ENCODE measurements at places on chromosomes 3 and 15. TPM values are rescaled to one million over a fixed set of nuclear protein-coding genes. Genes with fewer than 3 reads are reported as not detected.

GRCh38 chr3:85251766-85252165 lies 293.0 kb downstream of the CADM2 start:
- H3K4me3 ChIP-seq = no peak overlapping the region
- H3K36me3 ChIP-seq = no peaks in the 10 kb centered on the region
- DNase-seq = no peak
- no peaks in the 10 kb centered on the region for H3K4me1 ChIP-seq
- H3K27me3 ChIP-seq = no peaks in the 10 kb centered on the region

GRCh38 chr3:66889750-66890494 lies 108.2 kb upstream of the KBTBD8 start:
- H3K36me3 ChIP-seq = no peaks in the 10 kb centered on the region
- H3K4me1 ChIP-seq = no peaks in the 10 kb centered on the region
- no peak overlapping the region for H3K27ac ChIP-seq
- H3K27me3 ChIP-seq = no peaks in the 10 kb centered on the region
- no peak overlapping the region for H3K4me3 ChIP-seq

DNA sequence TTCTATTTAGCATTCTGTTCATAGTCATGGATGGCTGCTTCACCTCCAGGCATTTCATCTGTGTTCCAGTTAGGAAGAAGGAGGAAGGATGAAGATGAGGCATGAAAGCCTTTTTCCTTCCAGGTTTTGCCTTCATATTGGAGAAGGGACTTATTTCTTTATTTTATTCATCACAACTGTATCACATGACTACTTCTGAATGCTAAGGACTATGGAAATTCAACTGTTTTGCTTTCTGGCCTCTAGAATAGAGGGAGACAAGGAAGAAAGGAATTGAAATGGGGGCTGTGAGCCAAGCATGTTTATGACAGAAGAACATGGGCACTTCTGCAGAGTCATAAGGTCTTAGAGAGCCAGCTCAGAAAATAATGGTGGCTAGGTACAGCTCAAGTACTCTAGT lies 10.4 kb downstream of the TMEM266 start:
- DNase-seq = no peak
- no peaks in the 10 kb centered on the region for H3K36me3 ChIP-seq
- no peaks in the 10 kb centered on the region for H3K27me3 ChIP-seq
- no peak overlapping the region for H3K4me3 ChIP-seq

DNA sequence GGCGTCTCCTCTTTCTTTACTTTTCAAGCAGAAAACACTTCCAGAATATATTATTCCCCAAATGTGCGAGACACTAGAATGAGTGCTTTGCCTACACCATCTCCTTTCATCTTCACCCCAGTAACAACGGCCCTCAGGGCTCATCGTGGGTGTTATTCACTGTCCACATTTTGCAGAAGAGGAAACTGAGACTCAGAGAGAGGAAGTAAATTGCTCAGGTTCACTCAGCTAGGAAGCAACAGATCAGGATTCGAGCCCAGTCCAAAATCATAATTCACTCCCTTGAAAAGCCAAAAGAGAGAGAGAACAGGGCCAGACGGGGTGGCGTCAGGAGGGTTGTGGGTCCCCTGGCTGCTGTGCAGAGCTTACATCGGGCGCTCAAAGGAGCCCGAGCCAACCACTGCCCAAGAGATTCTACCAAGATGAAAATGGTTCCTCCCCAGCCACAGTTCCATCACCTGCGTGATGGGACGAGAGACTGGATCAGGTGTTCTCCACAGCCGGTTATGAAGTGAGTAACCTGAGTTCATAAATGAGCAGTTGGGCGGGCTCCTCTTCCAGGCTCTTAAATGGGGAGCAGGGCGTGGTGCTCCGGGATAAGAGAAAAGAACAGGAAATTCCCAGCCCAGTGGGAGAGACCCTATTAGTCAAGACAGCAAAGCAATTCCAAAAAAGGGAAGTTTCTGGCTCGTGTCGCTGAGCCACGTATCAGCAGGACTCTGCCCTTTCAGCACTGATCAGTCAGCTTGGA lies 48.6 kb upstream of the FLNB start:
- H3K4me3 ChIP-seq = no peak overlapping the region
- peaks cover 19% of the 10 kb centered on the region for H3K4me1 ChIP-seq
- DNase-seq = peak; percentile 59
- no peaks in the 10 kb centered on the region for H3K36me3 ChIP-seq
- H3K27ac ChIP-seq = peak overlapping the region; percentile 65

DNA sequence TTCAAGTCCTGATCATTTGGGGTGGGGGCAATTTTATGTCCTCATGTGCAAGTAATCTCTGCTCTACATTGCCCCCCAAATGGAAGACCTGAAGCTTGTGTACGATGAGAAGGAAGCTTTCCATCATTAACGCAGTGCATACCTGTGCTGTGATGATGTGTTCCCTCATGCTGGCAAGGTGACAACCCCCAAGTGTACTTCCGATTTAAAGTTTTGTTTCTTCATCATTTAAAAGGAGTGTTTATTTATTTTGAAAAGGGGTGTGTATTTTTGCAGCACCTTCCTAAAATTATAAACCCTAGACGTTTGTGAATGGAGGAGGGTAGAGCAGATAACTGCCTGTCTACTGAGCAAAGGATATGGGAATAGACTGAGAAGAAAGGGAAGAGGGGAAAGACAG lies 45.3 kb downstream of the C2CD4A start:
- H3K27me3 ChIP-seq = no peaks in the 10 kb centered on the region
- H3K27ac ChIP-seq = no peak overlapping the region
- no peak overlapping the region for H3K4me3 ChIP-seq
- no peaks in the 10 kb centered on the region for H3K36me3 ChIP-seq

DNA sequence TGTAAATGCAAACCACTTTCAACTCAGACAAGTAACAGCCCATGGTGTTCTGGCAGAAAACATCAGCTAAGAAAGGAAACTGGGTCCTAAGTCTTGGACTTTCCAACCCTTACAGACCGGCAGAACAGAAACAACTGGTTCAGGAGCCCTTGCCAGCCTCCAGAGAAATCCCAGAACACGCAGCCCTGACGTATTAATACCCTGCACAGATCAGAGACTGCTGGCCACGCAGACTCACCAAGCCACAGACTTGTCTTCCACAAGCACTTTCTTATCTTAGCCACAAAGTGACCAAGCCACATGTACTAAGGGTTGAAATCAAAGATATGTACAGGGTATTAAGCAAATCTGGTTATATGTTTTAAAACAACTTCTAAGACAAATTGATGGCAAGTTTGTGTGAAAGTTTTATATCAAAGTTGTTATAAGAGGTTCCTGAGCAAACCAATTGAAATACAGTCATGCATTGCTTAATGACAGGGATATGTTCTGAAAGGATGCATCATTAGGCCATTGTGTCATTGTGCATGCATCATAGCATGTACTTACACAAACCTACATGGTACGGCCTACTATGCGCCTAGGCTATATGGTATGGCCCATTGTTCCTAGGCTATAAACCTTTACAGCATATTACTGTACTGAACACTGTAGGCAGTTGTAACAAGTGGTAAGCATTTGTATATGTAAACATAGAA lies 36.8 kb downstream of the BTD start:
- H3K4me3 ChIP-seq = no peak overlapping the region
- H3K27me3 ChIP-seq = no peaks in the 10 kb centered on the region
- DNase-seq = no peak
- H3K4me1 ChIP-seq = no peaks in the 10 kb centered on the region
- no peak overlapping the region for H3K27ac ChIP-seq

The MYRIP gene
- 2.9 TPM for total RNA-seq

GRCh38 chr3:103767635-103768034 lies 1332.8 kb downstream of the ZPLD1 start:
- DNase-seq = no peak
- no peaks in the 10 kb centered on the region for H3K4me1 ChIP-seq
- no peak overlapping the region for H3K4me3 ChIP-seq
- no peaks in the 10 kb centered on the region for H3K27me3 ChIP-seq

The CLDN1 gene
- total RNA-seq = 150 TPM

DNA sequence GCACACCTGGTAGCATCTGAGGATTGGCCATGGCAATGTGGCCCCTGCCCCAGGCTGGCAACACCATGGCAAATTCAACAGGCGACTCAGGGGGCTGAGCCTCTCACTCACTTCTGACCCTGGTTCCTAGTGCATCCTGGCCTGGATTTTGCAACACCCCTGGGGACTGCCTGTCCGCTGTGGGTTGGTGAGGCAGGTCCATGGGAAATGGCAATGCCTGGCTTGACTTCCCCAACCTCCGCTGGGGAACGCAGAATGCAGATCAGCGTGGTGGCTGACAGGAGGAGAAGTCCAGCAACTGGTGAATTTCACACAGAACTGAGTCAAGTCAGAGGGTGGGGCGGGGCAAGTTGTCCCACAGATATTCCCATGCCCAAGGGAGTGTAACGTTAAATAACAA lies 3.9 kb upstream of the PSTPIP1 start:
- H3K27ac ChIP-seq = no peak overlapping the region
- DNase-seq = no peak
- H3K27me3 ChIP-seq = no peaks in the 10 kb centered on the region

DNA sequence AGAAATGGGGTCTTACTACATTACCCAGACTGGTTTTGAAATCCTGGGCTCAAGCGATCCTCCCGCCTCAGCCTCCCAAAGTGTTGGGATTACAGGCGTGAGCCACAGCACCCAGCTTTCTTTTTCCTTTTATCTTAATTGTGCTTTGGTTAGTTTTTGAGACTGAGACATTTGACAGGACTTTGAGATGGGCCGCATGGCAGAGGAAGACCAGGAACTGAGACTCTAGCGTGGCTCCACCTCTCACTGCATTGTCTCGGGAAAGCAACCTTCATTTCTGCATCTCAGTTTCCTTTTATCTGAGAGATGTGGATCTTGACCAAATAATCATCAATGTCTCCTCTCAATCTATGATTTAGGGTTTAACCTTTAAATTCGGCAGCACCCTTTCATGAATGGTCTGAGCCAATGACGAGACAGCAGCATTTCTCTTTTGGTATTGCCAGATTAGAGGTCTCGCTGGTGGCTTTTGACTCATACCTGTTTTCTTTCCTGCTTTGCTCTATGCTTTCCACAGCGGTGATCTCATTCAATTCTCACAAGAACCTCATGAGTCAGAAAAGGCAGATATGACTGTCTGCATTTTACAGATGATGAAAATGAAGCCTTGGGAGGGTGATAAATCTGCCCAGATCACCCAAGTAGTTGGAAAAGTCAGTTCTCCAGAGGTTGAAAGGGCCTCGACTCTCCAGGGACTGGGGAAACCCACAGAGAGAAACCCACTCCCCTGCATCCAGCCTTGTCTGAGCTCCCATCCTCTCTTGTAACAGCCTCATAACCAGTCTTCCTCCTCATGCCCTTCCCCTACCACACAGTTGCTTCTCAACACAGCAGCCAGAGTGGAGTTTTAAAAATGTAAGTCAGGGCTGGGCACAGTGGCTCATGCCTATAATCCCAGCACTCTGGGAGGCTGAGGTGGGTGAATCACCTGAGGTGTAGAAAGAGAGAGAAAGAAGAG lies 84.8 kb upstream of the FOXB1 start:
- H3K4me1 ChIP-seq = no peaks in the 10 kb centered on the region
- no peaks in the 10 kb centered on the region for H3K36me3 ChIP-seq
- DNase-seq = no peak
- H3K27ac ChIP-seq = no peak overlapping the region
- H3K4me3 ChIP-seq = no peak overlapping the region

The SNTN gene
- not detected for total RNA-seq

The FSIP1 gene
- 0.63 TPM for total RNA-seq

The PIGX gene
- 31.0 TPM for total RNA-seq

The CLDN18 gene
- not detected for total RNA-seq

DNA sequence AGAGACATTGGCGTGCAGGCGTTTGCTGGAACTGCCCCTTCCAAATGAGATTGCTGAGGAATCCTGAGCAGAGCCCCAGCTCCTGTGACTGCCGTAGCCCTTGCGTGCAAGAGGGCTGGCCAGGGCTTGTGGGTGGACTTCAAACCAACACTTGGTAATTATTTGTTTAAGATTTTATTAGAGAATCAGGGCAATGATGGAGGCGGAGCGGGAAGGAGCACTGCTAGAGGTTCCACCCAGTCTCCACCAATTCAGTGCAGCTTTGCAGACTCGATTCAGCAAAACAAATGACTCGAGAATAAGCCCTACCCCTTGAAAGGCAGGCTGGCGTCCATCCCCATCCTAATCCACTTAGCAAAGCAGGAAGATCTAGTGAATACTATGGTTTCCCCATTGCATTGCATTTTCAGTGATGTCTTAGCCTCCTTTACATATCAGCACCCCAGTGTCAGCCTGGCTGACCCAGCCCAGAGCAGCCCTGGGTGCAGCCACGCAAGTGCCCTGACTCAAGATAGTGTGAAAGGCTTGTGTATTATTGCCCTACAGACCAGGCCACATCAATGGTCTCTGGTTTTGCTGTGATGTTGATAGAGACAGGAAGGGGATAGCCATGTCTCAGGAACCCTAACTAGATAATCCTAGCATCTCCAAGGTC lies 26.0 kb downstream of the GLDN start:
- H3K4me1 ChIP-seq = no peaks in the 10 kb centered on the region
- no peak overlapping the region for H3K27ac ChIP-seq
- no peak for DNase-seq
- no peak overlapping the region for H3K4me3 ChIP-seq
- H3K36me3 ChIP-seq = no peaks in the 10 kb centered on the region

- DNase-seq = no peak
- peak overlapping the region; percentile 24 for H3K27ac ChIP-seq
- H3K4me1 ChIP-seq = no peaks in the 10 kb centered on the region
- no peaks in the 10 kb centered on the region for H3K36me3 ChIP-seq
Measured at GRCh38 chr3:86965166-86965565, 25.8 kb downstream of the VGLL3 start.

- no peak for DNase-seq
- H3K4me3 ChIP-seq = no peak overlapping the region
- H3K36me3 ChIP-seq = no peaks in the 10 kb centered on the region
- no peaks in the 10 kb centered on the region for H3K27me3 ChIP-seq
Measured at GRCh38 chr3:66029443-66029842, 9.3 kb downstream of the MAGI1 start.

DNA sequence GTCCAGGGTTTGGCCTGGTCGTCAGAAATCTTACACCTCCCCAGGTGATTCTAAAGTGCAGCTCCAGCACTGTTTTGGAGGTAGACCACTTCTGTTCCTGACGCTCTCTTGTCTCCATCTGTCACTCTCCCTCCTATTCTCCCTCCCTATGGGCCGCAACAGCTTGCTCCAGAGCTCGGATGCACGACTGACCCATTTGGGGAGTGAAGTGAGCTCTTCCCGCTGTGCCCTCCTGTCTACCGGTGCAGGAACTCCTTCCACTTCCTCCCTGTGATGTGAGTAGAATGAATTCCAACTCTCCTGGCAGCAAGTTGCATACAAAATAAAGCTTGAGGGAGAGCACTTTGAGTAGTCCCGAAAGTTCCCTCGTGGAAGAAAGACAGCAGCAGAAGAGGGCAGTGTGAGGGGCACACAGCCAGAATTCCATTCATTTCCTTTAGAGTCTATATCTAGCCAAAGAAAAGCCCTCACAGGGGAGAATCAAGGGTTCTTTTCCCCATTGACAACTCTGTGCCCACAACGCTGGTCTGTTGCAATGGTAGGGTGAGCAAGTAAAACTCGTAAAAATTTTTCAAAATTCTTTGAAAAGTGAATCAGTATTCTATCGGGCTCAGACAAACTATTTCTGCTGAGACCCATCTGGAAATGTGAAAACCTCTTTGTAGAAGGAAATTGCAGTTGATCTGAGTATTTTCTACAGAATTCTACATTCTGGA lies 39.9 kb upstream of the BDH1 start:
- no peaks in the 10 kb centered on the region for H3K4me1 ChIP-seq
- no peaks in the 10 kb centered on the region for H3K27me3 ChIP-seq
- DNase-seq = no peak
- H3K27ac ChIP-seq = no peak overlapping the region
